Cortex of kidney (tissue), 1 donor: ENCODE measurements at places on chromosomes 16 and 17.

DNA sequence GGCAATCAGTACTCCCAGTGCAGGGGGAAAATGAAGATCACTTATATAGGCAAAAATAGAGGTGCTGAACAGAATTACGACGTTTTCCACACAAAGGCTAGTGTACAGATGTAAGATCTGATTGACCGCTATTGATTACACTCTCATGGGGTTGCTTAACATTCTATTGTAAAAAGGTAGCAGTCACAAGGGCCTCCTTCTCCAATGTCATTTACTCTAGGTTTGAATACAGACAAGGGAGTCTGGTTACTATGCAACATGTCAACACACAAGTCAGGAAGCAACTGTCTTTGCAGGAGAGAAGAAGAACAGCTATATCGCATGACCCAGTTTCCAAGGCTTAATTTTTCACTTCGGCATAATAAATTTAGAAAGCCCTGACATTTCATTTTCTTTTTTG lies 7.9 kb downstream of the KRT37 start:
- no peak for DNase-seq

GRCh38 chr16:8851761-8852403 lies 16.9 kb downstream of the CARHSP1 start:
- no peak for DNase-seq

- no peak for DNase-seq
Observed at GRCh38 chr17:62899361-62899760, 66.7 kb upstream of the TANC2 start.

DNA sequence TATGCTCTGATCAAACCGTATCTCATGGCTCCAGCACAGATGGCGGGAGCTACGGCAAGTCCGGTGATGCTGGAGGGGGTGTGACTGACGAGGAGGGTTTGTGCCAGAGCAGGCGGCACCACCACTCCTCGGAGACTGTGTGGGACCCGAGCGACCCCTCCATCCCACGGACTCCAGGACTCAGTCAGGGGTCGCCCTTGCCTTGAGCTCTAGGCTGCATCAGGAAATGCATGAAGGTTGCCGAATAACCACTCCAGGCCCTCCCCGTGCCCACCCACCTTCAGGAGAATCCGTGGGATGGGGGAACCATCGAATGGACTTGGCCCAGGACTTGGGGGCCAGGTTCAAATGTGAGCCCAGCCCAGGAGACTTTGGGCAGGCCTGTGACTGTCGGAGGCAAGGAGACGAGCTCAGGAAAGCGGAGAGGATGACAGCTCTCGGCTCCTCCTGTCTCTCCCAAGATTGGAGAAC lies 60.2 kb upstream of the ZNF469 start:
- DNase-seq = no peak

DNA sequence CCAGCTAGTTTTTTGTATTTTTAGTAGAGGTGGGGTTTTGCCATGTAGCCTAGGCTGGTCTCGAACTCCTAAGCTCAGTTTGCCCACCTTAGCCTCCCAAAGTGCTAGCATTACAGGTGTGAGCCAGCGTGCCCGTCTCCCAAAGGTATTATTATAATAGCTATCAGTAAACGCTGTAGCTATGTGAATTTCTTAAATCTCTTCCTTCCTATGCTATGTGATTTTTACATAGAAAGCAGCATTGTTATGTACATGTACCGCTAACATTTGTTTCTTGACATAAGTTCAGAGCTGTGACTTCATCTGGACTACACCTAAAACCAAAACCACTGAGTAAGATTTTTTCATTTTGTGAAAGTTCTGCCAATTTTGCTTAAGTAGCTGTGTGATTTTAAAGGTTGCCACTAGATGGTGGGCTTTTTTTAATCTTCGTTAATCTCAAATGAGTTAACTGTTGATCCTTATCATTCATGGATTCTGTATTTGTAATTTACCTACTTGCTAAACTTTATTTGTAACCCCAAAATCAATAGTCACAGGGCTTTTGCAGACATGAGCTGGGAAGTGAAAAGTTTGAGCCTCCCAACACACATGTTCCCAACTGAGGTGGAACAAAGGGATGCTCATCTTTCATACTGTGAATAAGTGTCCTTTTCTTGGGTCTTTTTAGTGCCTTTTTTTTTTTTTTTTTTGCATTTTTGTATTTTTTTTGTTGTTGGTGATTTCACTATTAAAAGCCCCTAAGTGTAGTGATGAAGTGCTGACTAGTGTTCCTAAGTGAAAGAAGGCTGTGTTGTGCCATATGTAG lies 21.9 kb downstream of the PRKAR1A start:
- no peak for DNase-seq

DNA sequence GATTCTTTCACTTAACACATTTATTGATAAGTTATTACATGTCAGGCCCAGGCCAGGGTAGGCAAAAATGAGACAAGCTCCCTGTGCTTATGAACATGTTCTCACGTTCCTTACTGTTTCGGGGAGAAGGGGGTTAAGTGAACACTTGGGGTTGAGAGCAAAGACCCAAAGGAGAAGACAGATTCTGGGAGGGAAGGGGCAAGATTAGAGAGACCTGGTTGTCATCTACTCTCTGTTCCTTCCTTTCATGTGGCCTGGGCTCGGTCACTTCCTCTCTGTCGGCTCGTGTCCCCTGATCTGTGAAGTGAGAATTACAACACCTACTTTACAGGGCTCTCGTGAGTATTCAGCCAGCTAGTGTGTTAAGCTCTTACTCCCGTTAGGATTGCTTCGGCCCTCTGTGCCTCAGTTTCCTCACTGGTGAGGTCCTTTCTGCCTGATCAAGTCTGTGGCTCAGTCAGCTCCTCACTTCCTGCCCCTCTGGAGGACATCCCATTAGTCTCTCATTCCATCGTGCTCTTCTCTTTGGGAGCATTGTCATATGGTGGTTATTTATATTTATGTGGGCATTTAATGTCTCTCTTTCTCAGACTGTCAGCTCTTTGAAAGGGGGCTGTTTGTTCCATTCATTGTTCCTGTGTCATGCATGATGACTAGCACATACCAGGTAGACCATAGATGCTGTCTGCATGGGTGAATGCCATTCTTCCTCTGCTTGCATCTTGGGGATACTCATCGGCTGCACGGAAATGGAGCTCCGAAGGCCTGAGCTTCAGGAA lies 38.9 kb downstream of the PLCG2 start:
- DNase-seq = no peak

DNA sequence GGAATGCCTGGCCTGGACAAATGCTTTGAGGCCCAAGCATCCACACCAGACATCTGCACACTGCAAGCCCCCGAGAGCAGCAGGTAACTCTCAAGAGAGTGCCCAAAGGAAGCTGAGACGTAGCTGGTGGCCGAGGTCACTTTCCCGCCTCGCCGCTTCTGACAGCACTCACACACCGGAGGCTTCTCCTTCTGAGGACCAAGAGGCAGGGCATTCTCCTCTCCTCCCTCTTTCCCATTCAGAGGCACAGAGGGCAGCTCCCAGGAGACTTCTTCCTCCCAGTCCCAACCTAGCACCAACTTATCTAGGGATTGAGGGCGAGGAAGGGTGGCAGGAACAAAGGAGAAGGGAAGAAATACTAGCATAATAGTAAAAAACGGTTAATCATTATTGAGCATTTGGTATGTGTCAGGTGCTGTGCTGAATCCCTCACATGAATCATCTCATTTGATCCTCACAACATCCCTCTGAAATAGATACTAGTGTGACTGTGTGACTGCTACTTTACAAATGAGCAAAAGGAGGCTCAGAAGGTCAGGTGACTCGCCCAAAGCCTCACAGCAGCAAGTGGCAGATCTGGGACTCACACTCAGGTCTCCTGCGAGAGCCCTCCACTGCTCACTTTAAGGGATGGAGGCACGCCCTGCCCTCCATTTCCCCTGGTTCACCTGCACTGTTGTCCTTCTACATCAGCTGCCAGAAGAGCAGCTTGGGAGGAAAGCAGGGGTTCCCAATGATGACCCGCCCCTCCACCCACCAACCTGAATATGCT lies 41.8 kb downstream of the MYO18A start:
- no peak for DNase-seq

- DNase-seq = no peak
Observed at GRCh38 chr16:14020141-14020540, 51.0 kb upstream of the MRTFB start.
